ENCODE measurements at places on chromosomes 13 and 19.

- no peak for DNase-seq
These were observed 21.1 kb downstream of the PROSER1 start for GRCh38 chr13:39016787-39017186.

DNA sequence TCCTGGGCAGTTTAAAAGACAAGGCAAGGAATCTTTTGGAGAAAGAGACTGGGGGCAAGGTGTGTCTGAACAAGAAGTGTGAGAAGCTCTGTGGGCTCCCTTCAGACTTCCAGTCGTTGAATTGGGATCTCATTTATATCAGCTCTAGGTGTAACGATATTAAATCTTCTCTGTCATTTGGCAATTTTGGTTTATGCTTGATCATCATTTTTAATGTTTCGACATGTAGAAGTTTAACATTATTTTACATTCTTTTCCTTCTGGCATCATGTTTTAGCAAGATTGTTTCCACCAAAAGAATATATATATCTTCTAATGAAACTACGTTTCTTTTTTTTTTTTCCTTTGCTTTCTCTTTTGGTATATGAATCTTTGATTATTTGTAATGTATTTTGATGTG is 49.3 kb downstream of the USPL1 start:
- no peak for DNase-seq

DNA sequence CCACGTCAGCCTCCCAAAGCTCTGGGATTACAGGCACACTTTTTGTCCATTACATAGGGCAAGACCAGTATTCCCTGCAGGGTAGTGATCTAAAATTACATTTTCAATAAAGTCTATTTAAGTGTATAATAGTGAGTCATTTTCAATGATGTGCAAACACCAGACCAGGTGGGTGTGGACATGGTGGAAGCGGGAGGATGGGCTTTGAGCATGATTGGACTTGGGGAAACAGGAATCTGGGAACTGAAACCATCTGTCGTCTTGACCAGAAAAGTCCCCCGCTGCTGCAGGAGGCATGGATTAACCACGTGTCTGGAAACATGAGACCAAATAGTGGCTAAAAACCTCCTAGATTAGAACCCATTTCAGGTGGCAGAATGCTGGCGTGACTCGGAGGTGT is 4.9 kb downstream of the FXYD3 start:
- DNase-seq = no peak

DNA sequence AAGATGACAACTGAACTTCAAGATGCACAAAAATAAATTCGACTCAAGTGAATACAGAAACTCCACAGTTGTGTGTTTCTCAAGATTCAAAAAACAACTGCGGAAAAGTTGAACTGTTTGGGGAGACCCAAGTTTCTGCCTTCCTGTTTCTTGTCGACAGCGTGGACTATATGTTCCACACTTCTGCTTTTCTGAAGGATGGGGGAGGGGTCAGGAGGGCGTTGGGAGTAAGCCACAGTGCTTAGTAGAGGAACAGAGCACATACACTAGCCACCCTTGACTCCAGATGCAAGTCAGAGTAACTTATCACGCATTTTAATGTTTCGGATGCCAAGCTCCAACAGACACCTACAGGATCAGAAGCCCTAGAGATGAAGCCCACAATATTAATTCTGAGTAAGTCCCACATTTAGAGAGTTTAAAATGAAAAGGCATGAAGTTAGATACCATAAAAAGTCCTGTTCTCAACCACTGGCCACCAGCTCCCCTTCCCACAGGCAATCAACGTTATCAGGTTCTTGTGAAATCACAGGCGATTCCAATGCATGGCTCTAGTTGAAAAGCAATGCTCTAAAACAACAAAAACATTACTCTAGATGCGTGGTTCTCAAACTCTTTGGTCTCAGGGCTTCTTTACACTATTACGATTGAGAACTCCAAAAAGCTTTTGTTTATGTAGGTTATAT is 4.2 kb downstream of the TUBGCP3 start:
- no peak for DNase-seq

DNA sequence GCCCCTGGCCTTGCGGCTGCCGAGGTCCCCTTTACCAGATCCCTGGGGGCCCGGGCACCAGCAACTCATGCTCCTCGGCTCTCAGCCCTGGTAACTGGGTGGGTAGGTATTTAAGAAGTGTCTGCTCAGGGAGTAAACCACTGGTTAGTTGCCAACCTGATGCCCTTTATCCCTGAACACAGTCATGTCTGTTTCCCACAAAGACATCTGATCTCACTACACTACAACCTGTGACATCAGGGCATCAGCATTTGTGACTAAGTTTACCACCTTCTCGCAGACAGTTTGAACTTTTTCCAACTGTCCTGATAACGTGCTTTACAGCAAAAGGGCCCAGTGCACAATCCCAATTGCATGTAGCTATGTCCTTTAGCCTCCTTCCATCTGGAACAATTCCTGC is 22.0 kb downstream of the GGACT start:
- no peak for DNase-seq

GRCh38 chr13:27851096-27851850 is 59.0 kb downstream of the GSX1 start:
- DNase-seq = no peak

GRCh38 chr19:14674764-14675163 is at the start of gene ADGRE3:
Gene ADGRE3, minus strand, starts transcription at chr19:14674844. Its CDS starts 74 bp downstream, at chr19:14674770.
- DNase-seq = no peak

DNA sequence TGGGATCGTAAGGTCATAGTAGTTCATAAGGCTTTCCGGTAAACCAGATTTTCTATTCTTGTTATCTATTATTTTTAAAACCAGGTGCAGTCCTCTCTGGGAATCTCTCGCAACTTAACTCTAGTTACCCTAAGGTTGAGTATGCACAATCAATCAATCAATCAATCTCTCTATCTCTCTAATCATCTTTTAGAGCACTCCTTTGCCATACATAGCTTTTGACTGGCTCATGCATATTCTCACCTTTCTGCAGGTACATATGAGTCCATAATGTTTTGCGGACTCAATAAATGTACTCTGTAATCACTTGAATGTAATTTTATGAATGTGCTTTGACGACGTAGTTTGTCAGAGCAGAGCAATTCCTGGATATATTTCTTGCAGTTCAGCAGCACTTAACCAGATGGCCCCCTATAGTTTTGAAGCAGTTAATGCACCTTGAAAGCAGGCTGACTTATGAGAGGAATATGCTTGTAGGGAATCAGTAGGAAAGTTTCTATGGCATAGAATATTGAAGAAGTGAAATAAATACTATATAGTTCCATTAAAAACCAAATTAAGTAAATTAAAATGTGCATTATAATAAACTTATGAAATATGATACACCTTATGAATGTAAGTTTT is 524.7 kb downstream of the GPC5 start:
- DNase-seq = no peak

DNA sequence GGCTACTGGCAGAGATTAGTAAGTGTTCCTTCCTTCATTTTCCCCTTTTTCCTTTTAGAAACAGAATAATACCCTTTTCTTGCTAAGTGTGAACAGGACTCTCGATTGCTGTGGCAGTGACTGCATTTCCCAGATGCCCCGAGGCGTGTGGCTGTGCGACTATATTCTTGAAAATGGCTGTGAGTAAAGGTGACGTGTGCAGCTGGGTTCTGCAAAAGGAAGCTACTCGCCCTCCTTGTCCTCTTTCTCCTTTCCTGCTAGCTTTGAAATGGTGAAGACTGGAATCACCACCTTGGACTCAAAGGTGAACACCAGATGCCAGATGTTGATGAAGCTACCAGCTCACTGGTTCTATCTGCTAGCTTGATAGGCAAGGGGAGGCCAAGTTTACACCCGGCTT is 121.4 kb downstream of the MIPEP start:
- no peak for DNase-seq

GRCh38 chr13:41548910-41549309 is 91.6 kb downstream of the RGCC start:
- no peak for DNase-seq

GRCh38 chr13:79675931-79676660 is 195.1 kb downstream of the NDFIP2 start:
- DNase-seq = no peak

DNA sequence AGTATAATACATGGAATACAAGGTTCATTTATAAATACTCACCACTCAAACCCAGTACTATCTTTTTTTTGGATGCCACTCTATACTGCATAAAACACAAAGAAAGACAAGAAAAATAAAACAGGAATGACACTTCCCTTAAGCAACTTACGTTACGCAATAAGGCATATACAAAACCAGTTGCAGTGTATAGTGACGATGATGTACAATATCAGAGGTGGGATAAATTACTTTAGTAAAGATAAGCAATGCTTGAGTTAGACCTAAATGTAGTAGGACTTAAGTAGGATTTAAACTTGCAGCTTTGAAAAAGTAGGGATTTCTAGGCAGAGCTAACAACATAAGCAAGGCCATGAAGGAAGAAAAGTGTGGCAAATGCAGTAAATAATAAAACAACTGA is 374.9 kb downstream of the SPRY2 start:
- DNase-seq = no peak

GRCh38 chr13:48278806-48279205 is 24.7 kb upstream of the RB1 start:
- no peak for DNase-seq

- no peak for DNase-seq
These were observed 169.5 kb upstream of the UFM1 start for GRCh38 chr13:38180126-38180525.

DNA sequence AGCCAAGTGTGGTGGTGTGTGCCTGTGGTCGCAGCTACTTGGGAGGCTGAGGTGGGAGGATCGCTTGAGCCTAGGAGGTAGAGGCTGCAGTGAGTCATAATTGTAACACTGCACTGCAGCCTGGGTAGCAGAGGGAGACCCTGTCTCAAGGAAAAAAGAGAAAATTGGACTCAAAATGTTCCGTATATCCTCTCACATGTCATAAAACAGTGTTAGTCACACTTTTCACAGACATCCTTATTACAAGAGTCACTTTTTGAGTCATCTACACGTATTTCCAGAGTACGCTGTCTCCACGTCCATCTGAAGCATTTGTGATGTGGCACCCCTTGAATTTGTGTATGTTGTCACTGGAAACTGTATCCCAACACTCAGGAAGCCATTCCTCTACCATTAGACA is 133.0 kb downstream of the SIPA1L3 start:
- no peak for DNase-seq

DNA sequence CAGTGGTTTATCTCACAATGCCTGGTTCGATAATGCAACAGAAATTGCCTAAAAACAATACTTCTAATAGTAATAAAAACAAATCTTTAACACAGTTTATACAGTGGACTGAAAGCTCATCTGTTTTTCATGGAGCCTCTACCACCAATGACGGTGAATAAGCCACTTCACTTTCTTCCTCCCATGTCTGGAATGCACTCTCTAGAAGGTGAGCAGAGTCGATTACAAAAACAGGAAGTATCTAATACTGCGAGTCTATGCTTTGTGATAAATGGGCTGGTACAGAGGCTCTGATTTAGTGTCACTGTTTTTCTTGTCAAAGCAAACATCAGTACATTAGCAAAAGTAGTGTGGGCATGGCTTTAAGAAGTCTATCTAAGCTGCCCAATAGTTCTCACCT is 1348.6 kb upstream of the SLC10A2 start:
- no peak for DNase-seq

GRCh38 chr19:57034544-57034943 is 85.2 kb upstream of the USP29 start:
- DNase-seq = no peak

GRCh38 chr13:23372264-23372906 is 61.1 kb downstream of the SACS start:
- DNase-seq = no peak

GRCh38 chr13:28729541-28729940 is 10.8 kb upstream of the SLC46A3 start:
- DNase-seq = no peak

GRCh38 chr19:5165697-5166019 is 175.0 kb downstream of the PTPRS start:
- DNase-seq = no peak

- DNase-seq = peak; percentile 69
These were observed 180.6 kb downstream of the FOXO1 start for GRCh38 chr13:40485611-40486517.

GRCh38 chr13:111399776-111400538 is 79.5 kb downstream of the TEX29 start:
- no peak for DNase-seq

DNA sequence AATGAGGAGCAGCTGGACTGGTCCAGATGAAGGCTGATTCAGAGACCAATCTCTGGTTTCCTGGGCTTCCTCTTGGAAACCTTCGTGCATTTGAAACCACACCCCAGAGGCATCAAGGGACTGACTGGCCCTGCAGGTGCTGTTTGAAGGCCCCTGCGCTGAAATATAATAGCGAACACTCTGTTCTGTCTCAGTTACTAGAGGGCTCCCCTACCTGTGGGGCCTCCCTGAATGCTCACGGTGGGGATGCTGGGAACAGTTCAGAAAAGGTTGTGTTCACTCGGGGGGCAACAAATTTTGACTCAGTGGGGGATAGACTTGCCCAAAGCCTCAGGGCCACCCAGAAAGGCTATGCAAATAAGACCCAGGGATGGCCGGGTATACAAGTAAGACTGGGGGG is 6.4 kb downstream of the CCDC8 start:
- no peak for DNase-seq

- DNase-seq = no peak
These were observed 493 bp upstream of the LHFPL6 start for GRCh38 chr13:39603424-39603947.

DNA sequence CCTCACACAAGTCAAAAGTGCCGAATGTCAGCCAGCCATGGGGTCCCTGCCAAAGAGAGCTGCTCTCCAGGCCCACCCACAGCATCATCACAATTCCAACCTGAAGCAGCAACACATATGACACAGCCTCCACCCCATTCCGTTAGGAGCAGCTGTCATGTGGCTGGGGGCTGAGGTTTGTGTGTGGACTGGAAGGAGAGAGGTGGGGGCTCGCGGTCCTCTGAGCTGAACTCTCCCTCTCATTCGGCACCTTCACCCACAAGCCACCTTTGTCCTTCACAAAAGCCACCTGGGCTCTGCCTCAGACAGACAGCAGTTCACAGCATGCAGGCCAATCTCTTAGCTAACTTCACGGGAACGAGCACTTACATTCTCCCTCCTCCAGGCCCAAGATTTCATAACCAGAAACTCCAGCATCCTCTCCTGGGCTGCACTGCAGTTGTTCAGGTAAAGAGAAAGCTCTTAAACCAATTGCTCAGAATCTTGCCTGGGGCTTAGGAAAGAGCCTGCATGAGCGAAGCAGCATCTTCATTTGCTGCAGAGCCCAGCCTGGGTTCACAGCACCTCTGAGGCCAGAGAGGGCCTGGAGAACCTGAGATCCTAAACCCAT is 7.2 kb downstream of the RAB20 start:
- no peak for DNase-seq

Data from activated gamma-delta T cell treated with Interleukin-2 at 50 U/mL for 16 hours (primary cell).